ENCODE measurements at places on chromosomes 3 and 15.
A peak's percentile ranks its signal among the peaks of the same experiment; 100 is the strongest.

DNA sequence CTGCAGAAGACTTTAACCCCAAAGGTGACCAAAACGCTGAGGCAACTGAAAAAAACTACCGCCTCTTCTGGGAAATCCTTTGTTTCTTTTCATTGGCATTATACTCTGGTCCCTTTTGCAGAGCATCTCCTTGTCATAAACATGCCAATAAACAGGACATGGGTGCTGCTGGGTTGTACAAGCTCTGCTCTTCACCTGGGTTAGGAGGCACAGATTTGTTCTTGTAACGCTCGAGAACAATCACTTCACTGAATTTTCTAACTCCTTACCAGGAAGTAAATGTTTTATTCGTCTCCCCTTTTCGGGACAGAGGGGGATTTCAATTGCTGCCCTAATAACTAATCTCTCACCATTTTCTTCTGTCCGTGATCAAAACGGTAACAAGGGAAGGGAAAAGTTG lies 1.3 kb downstream of the PLCH1 start:
- no peak for DNase-seq

DNA sequence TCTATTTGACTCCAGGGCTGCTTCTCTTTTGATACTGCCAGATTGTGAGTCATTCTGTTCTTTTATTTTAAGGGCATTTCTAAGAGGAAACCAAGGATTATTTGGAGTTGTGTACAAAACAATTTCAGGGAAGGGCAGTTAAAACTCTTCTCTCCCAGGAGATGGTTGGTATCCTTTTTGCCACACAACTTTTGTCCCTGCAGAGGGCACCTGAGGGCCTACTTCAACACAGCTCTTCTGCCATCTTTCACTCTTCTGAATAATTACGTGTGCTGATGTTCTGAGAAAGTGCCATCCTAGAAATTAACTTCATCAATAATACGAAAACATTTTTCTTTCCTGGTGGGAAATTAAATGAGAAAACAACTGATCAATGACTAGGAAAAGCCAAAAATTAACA lies 75.7 kb upstream of the GADL1 start:
- DNase-seq, result no peak

GRCh38 chr3:45544024-45544716 lies 50.4 kb upstream of the LIMD1 start:
- DNase-seq, result no peak

DNA sequence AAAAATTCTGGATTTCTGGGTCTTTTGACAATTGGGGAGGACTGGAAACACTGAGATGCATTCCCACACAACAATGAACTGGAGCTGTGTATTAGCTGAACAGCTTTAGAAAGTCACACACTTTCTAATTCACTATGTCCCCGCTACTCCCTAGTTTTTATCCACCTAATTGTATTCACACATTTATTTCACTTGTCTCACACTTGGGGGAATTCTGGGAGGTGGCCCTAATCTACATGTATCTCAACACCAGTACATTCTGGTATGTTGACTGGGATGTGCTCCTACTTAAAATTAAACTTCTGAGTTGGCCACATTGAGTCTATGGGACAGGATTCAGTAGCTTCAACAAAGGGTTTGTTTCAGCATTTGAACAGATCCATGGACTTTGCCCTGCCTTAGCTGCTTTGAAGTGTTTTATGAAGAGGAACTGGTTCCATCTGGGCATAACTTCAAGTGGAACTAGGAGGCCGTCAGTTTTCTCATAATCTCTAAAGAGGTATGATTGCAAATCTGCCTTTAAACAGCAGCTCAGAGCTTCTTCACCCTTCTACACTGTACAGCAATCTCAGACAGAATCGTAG lies 106.5 kb upstream of the CMC1 start:
- no peak for DNase-seq

DNA sequence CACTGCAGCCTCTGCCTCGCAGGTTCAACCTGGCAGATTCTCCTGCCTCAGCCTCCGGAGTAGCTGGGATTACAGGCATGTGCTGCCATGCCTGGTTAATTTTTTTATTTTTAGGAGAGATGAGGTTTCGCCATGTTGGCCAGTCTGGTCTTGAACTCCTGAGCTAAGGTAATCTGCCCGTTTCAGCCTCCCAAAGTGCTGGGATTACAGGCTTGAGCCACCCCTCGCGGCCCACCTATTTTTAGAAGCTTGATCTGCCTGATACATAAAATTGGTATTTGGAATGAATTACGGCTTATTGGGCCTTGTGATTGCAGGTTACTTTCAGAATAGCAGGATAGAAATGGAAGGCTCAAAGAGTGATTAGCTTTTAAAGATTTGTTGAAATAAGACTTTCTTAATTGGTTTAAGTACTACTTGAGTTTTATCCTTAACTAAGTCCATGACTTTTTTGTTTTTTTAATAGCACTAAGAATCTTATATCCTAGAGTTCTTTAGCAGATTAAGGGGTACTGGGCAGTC lies 25.0 kb downstream of the GMPS start:
- DNase-seq, result no peak

DNA sequence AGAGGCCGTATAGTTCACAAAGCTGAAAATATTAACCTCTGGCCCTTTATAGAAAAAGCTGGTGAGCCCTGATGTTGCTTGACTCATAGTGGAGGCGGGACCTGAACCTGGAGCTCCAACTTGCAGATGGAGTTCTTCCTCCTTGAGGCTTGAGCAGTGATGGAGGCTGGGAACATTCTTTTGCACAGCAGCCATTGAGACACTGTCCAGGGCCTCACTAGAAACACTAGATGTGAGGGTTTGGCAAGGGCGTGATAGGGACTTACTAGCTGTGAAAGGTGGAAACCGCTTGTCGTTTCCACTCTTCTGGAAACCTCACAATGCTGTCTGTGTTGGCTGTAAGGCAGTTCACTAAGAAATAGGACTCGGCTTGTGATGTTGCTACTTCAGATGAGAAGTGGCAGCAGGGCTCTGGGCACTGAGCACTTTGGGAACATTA lies 12.5 kb downstream of the SMAD6 start:
- no peak for DNase-seq

- DNase-seq, result no peak
These were observed 252.1 kb upstream of the KCNMB2 start for GRCh38 chr3:178284181-178284580.

GRCh38 chr15:83767741-83768140 lies 113.8 kb downstream of the ADAMTSL3 start:
- no peak for DNase-seq

DNA sequence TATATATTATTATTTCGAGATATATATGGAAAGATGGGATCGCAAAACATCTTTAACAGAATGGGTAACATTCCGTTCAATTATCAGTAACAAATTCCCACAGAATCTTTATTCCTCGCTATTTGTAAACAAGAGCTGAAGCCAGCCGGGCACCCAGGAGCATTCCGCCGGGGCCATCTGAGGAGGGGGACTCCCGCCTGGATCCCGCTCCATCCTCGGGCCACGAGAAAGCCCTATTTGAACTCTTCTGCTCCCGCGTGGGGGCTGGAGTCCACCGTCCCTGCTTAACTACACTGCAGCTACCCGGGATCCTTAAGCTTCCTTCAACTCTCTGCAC lies 687 bp downstream of the GPR176 start:
- DNase-seq, result no peak

GRCh38 chr3:16886303-16886683 lies 1.5 kb downstream of the PLCL2 start:
- DNase-seq, result peak; percentile 20

- no peak for DNase-seq
These were observed 227.2 kb upstream of the GOLIM4 start for GRCh38 chr3:168322941-168323340.

- no peak for DNase-seq
These were observed 1.3 kb downstream of the ALPK3 start for GRCh38 chr15:84818261-84819131.

DNA sequence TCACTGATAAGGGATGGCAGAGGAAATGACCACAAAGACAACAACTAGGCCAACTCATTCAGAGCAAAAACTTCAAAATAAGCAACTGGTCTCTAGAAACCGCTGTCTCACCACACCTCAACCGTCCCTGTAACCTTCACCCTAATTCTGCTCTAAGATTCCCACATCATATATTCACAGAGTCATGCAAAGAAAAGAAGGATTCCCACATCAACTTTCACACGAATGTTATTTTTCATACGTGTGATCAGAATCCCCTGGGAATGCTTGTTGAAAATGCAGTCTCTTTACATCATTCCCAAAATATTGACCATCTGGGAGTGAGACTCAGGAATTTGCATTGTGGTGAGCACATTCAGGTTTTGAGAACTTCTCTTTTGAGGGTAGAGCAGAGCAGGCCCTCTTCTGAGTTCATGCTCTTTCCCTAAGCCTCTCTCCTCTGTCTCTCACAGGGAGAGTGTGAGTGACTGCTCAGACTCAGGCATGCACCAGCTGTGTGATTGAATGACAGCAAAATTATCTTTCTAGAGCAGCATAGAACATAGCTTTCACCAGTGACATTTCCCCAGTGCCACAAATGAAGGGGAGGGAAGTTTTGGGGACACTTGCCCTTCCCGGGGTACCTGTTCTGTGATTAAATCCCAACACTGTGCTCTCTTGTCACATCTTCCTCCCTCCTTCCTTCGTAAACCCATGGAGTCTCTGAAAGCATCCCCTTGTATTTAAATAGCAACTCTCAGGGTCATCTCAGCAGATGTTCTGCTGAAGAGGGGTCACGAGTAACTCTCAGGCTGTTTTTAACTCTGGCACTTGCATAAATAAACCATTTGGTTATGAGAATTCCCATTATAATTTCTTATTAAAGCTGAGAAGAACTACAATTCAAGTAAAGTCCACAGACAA lies 170.9 kb downstream of the PLCL2 start:
- DNase-seq, result no peak

DNA sequence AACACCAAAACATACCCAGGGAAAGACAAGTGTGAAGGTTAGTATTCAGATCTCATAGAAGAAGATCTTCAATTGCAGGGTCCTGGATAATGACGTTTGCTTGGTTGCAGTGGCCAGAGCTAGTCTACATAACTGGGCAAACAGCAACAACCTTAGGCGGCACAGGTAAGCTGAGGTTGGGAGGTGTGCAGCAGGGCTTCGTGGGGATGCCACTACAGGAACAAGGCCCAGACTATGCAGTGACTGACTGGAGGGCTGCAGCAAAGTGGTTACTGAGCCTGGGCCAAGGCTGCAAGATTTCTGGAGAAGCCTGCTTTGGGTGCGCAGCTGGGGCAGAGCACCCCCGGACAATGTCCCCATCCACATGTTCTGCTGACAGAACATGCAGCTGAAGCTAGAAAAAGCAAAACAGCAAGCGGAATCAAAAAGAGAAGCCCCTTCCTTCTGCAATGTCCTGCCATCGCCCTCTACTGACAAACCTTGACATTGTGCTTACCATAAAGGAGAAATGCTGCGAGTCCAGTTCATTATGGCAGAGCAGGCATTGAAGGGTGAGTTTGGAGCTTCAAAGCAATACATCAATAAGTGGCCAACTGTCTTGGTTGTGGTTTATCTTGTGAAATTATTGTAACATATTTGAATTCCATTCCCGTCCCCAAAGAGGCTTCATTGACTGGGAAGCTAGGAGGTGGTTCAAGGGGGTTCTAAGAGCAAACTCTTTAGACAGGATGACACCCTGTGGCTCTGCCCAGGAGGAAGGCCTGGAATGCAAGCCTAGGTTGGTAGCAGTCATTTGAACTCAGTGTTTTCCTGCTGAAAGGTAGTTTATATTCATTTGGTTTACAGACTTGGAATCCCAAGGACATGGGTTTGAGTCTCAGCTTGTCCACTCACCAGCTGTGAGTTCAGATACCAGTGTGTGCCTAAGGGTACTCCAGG lies 217.0 kb downstream of the PDCD6IP start:
- no peak for DNase-seq

DNA sequence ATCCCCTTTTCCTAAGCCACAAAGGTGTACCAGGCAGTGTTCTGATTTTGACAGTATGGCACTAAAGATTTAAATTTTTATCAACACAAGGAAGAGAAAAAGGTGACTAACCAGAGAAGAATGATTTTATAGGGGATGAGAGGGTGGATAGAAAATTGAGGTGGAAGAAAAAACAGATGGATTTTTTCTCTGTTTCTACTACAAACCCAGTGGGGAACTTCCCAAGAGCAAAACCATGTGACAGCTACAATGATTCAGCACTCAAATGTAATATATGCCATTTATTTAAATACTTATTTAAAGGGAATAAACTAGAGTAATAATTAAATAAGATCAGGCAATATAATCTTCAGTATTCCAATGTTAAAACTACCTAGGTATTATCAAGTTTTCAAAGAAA lies 11.1 kb downstream of the DCUN1D1 start:
- no peak for DNase-seq

DNA sequence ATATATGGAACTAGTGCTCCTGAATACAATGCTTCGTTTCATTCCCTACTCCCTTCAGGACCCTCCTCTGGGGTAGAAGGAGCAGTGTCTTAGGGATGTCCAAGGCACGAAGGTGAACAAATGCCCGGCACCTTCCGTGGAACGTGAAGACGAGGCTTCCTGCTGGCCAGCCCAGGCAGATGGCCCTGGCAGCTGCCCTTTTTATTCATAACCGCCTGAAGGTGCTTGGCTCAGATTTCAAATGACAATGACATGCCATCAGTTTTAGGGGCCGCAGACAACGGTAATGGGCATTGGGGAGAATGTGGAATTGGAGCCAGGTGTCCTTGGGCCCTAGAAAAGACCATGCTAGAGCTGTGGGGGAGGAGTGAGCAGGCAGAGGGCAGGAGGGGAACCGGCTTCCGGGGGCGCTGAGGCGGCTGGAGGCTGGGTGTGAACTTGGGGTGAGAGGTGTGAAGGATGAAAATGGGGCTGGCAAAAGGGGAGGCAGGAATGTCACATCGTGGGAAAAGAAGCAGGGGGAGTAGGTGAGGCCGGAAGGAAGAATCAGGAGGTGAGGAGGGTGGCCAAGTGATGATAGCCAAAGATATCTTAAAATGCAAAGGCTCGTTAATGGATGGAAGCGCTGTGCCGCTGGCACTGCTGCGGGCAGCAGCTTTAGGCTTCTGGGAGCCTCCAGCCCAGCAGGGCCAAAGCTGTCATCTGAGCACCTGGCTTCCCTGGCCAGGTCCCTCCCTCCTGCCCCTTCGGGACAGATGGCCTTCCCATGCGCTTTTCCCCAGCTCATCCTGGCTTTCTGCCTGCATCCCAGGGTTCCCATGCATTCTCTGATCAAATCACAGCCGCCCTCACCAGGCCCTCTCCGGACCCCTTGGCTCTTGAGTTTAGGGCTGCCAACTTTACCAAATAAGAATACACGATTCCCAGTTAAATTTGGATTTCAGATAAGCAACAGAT lies 93.7 kb downstream of the TMEM266 start:
- no peak for DNase-seq

DNA sequence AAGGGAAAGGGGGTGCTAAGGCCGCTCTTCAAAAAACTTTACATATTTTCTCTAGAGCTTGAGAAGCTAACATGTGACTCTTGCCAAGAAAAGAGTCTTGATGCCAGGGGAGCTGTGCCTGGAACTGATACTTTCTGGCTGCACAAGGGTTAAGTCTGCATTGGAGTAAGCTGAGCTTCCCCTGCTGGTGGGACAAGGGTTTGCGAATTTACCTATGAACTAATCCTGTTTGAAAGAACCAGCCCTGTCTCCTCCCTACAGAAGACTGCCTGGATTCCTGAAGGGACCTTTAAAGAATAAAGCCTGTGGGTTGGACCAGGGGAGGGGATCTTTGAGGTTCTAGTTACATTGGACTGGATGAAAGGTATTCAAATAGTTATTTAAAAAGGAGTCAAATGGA lies 58.3 kb upstream of the EPHA3 start:
- DNase-seq, result no peak

Data from CD4-positive, alpha-beta T cell treated with Interleukin-15 for 1 hour (primary cell).